ENCODE measurements at places on chromosomes 3 and 15.

GRCh38 chr3:87298111-87298718 lies 21.8 kb upstream of the POU1F1 start:
- no peak for DNase-seq

DNA sequence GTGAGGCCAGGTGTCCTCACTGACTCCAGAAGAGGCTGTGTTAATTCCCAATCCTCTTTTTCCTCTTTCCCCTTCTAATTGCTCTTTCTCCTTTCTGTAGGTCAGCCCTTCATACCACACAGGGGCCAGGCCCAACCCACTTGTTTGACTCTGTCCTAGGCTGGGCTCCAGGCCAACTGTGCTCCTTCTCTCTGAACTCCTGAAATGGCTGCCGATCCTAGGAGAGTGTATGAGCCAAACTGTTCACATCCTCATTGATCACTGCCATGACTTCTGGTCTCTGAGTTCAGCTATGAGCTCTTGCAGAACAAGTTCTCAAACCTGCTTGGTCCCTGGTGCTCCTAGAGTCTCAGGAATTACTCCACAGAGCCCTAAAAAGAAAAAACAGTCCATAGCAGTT lies 145.1 kb downstream of the VGLL4 start:
- DNase-seq, result no peak

DNA sequence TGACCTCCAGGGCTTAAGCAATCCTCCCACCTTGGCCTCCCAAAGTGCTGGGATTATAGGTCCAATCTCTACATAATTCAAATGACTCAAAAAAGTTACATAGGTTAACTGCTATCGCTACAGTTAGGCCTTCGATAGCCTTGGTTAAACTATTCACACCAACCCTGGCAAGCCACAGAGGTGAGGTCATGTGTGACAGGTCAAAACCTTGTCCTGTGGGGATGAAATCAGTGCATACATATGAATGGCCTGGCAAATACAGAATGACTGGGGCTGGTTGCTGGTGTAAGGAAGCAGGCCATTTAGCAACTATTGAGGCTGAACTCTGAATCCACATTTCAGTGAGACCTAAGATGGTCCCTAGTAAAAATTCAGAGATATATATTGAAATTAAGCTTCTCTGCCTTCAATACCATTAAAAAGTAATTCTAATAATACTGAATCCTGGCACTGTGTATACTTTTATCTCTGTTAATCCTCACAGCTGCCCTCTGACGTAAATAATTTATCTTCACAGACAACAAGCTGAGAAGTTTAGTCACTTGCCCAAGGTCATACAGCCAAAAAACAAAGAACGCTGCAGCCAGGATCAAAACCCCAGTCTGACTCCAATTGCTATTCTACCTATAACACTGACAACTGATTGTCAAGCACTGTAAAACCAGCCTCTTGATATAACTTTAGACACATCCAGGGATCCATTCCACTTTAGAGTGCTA lies 35.3 kb downstream of the MKRN2 start:
- DNase-seq, result no peak

GRCh38 chr3:173404156-173404555 lies 6.6 kb downstream of the NLGN1 start:
- no peak for DNase-seq

GRCh38 chr15:27642981-27643380 lies 456.1 kb downstream of the OCA2 start:
- no peak for DNase-seq

DNA sequence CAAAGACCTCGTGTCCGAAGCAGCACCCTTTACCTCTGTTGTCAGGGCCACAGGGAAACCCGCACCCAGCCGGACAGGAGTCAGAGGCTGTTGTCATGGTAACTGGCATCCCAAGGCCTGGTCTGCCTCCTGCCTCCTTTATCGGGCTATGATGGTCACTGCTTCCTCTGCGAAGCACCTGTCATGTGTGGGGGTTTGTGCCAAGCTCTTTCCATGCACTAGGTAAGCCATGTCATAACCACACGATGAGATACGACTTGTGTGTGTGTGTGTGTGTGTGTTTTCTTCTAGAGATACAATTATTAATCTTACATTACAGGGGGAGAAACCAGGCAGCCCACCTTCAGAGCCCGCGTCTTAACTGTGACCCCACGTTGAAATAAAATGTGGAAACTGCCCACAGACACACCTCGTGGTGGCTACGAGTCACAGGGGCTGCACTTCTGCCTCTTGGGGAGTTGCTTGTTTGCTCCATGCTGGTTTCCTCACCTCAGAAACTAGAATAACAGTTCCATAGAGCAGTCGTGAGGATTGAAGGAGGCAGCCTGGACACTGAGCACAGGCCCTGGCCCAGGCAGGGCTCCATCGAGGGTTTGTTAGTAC lies 18.0 kb downstream of the ZDHHC19 start:
- DNase-seq, result no peak

- DNase-seq, result no peak
Measured at GRCh38 chr3:108065096-108065495, 25.7 kb downstream of the CD47 start.

All from BJ (cell line).